ENCODE measurements at places on chromosomes 5 and 9. TPM values are rescaled to one million over a fixed set of nuclear protein-coding genes. Genes with fewer than 3 reads are reported as not detected.

Gene CCL27
- polyA plus RNA-seq, result 0.12 TPM

GRCh38 chr5:83036991-83037575, 40.1 kb downstream of the TMEM167A start:
- DNase-seq, result no peak

DNA sequence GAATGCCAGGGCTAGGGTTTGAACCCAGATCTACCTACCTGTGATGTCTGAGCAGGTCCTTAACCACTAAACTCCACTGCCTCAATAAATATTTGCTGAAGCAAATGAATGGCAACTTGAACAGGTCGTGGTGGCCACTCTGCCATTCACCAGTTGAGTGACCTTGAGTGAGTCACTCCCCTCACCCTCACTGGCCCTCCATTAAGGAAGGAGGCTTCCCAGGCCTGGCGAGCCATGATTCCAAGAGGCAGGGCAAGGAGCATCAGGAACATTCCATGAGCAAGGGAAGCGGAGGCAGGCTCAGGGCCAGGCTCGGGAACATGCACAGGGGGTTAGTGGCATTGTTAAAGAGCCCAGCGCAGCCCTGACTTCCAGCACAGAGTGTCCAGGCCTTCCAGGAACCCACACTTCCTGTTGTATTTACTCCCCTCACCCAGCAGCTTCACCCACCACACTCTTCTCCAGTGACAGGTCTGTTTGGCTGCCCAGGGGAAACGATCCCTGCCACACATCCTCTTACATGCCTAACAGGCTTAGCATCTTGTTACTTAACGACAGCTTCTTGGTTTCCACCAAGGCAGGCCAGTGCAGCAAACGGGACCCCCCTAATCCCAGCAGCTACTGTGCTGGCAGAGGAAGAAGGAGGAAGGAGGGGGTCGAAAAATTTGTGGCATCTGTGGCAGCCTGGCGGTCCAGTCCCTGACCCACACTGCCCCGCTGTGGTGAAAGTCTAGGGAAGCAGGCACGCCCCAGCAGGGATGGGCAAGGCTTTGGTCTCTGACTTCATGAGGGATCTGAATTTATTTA, 43.7 kb upstream of the TTC1 start:
- no peak for DNase-seq

Gene PANK3
- 12.6 TPM for polyA plus RNA-seq

DNA sequence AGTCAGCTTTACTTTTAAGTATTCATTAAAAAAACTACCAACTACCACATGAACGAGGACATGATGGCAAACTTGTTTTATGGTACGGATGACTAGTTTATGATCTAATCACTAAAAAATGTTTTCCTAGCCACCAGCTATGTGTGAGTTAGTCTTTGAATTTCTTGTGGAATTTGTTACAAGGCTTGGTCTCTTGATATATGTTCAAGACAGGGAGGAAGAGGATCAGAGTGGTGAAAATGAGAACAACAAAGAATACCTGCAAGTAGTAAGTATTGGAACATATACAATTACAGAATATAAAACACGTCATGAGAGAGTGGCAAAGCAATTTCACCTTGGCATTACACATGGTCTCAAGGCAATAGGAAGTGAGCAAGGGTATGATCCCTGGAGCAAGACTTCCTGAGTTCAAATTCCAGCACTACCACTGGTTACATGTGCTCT, 548.6 kb upstream of the TLE4 start:
- DNase-seq, result peak; percentile 96

Gene SOWAHA
- not detected for polyA plus RNA-seq
